ENCODE measurements at places on chromosomes 4 and X.

GRCh38 chrX:1537031-1537715 is at the start of gene P2RY8:
P2RY8 (minus strand) TSS chrX:1537185; CDS start chrX:1466558, 70,627 bp downstream.
- DNase-seq: no peak

DNA sequence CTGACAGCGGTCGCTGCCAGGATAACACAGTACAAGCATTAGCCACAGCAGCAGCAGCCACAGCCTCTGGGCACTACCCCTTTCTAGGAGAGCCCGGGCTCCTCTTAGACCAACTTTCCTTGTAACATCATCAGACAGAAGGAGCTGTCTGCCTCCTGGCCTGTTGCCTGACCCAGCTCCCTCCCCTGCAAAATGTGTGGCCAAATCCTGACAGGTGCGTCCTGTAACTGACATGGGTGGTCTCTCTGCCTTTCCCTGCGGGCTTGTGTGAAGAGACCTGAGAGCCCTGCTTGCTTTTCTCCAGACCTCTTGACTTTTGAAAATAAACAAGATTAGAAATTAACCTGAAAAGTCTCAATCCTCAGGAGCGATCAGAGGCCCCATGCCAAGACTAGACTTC is 824.9 kb downstream of the RAPGEF2 start:
- no peak for DNase-seq

DNA sequence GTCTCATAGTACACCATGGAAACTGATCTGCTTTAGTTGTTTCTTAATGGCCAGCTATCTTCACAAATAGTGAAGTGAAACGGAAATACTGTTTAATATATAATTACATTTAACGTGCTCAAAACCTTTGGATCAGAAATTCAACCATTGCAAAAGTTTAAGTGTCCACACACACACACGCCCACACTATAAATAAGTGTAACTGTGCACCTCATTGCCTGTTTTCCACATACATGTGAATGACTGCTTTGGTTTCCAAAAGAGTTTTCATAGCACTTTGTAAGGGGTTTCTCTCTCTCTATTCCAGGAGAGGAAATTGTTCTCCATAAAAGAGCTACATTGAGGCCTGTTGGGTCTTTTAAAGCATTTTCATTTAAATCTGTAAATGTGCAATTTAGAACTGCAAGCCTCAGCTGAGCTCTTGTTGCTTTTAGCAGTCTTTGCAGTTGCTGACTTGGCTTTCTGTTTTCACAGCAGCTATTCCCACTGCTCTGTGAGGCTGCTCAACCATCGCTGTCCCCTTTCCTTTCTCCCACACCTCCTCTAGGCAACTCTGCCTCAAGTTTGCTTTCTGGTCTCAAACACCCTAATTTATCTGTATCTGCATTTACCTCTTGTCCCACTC is 94.5 kb downstream of the RAPGEF2 start:
- DNase-seq: no peak

DNA sequence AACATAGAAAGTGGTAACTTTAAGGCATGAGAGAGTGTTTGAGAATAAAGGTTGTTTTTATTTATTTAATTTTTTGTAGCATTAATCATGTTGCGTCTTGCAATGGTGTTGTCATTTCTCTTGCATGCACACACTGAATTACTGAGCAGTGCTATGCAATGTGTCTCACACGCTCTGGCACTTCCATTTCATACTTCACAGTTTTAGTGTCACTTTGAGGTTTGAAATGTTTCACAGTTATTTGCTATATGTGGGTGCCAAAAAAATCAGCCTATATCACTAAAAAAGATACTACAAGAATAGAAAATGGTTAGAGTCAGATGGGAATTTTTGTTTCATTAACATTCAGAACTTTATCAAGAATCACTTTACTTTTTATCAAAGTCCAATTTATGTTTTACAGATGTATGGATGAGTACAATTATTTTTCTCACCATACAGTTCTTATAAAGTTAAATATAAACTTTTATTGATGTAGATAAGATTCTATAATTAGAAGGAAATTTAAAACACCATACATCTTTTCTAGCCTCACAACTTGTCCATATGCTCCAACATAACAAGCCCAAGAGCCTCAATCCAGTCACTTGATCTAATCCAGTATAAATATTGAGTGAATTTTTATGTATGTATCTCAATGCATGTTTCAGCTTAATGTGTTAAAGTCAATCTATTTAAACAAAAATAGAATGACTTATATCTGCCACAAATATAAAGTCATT is 114.0 kb downstream of the IQCM start:
- no peak for DNase-seq

GRCh38 chr4:181685461-181685860 is 557.7 kb upstream of the TENM3 start:
- no peak for DNase-seq

GRCh38 chrX:63744850-63745394 is 40.1 kb downstream of the ARHGEF9 start:
- DNase-seq: no peak

GRCh38 chrX:69362354-69362753 is 141.8 kb upstream of the NALF2 start:
- no peak for DNase-seq

GRCh38 chr4:177473991-177474390 is 31.8 kb upstream of the AGA start:
- no peak for DNase-seq

GRCh38 chrX:96102997-96103396 is 581.6 kb upstream of the DIAPH2 start:
- DNase-seq: no peak

- no peak for DNase-seq
These were observed 15.7 kb downstream of the MSX1 start for GRCh38 chr4:4875147-4875546.

GRCh38 chr4:99915449-99915848 is 21.2 kb upstream of the LAMTOR3 start:
- DNase-seq: no peak

GRCh38 chrX:75596178-75596577 is 73.3 kb upstream of the ZDHHC15 start:
- no peak for DNase-seq

DNA sequence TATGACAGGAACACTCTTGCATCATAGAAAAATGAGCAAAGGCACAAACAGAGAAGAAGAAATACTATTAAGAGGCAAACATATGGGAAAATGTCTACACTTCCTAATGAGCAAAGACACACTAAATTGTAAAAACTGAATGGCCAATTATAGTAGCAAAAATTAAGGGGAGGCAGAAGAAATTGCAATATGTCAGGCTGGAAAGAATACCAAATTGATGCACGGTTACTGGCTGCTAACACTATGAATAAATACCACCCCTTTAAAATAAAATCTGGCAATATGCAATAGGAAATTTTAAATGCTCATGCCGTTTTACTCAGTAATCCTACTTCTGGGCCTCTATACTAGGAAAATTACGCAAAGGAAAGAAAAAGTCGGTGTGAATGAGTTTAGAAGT is 16.0 kb upstream of the PIN4 start:
- DNase-seq: no peak

DNA sequence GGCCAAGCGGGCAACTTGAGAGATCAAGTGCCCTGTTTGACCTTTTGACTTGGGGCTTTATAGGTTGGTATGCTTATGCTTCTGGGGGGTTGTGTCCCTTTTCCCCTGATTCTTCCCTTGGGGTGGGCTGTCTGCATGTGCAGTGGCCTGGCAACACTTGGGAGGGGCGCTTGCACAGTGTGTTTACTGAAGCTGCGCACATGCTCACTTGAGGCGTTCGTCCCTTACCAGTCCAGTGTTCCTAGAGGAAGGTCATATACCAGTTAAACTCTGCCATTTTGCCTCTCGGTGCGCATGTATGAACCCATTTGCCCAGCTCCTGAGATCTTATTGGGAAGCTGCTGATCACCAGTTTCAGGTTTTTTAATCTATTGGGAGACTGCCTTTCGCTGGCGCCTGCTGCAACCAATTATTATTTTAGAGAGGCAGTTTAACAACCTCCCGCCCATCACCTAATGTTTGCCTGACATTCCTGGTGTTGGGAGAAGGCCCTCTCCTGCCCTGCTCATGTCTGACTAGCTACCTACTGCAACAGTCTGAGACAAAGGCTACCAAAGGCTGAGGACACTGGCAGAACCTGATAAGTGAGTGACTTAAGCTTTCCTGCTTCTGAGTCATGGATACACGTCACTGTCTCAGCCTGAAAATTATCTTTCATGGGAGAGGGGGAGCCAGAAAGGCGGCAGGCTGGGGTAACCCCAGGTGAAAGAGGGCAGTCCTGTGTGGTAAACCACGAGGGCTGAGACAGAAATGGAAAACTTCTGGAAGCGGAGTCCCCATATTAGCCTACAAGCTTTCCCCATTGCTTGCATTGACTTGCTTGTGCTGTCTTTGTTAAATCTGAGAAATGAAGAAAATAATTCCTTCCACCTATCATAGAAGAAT is 97.6 kb downstream of the CPE start:
- no peak for DNase-seq

- no peak for DNase-seq
These were observed 30.6 kb upstream of the TMEM184C start for GRCh38 chr4:147586637-147587036.

- DNase-seq: no peak
These were observed 27.8 kb downstream of the ELF4 start for GRCh38 chrX:130082244-130083106.

DNA sequence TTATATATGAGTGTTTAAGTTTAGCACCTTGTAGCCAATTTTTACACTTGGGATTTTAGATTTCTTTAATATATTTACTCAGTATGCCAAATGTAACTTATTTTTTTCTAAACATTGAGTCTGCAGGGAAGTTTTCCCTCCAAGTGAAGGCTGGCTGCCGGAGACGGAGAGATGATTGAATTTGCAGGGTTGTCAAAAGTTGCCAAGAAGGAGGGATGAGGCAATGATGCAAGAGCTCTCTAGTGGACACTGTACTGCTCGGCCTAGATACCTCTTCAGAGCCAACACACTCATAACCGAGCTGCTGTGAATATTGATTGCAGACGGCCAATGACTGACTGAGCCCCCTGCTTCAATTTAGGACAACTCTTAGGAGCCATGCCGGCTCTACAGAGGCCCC is 318.6 kb upstream of the CASK start:
- no peak for DNase-seq

- DNase-seq: peak; percentile 55
These were observed 1.8 kb downstream of the SH3BP2 start for GRCh38 chr4:2794486-2795299.

DNA sequence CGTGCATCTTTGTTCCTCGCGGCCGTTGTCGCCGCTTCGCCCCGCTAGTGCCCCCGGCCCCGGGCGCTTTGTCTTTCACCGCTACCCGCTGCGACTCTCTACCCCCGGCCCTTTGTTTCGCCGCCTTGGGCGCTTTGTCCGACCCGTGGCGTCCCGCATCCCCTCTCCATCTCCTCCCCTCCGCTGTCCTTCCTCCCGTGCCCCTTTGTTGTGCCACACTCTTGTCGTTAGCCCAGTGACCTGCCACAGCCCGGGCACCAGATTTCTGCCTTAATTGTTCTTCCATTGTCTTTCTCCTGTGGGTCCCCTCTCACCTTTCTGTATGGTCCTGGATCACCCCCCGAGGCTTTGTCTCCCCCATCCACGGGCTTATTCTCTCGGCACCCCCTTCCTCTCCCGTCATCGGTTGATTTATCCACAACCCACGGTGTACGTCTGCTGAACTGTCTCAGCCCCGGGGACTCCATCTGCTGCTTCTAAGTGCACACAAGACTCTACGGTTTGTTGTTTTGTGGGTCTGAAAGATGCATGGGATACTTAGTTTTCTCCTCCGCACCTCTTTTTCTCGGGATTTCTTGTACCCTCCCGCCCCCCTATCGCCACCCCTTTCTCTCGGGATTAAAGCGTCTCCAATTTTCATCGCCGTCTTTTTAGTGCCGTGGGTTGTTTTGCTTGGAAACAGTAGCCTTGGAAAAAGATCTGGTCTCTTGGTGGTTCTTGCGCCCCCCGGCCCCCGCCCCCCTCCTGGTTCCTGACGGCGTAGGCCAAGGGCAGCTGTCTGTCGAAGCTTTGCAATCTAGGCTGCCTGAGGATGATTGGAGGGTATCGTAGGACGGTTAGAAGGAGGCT is 783 bp downstream of the RBPJ start:
- DNase-seq: peak; percentile 51
